ENCODE measurements at places on chromosomes 3 and 15.

DNA sequence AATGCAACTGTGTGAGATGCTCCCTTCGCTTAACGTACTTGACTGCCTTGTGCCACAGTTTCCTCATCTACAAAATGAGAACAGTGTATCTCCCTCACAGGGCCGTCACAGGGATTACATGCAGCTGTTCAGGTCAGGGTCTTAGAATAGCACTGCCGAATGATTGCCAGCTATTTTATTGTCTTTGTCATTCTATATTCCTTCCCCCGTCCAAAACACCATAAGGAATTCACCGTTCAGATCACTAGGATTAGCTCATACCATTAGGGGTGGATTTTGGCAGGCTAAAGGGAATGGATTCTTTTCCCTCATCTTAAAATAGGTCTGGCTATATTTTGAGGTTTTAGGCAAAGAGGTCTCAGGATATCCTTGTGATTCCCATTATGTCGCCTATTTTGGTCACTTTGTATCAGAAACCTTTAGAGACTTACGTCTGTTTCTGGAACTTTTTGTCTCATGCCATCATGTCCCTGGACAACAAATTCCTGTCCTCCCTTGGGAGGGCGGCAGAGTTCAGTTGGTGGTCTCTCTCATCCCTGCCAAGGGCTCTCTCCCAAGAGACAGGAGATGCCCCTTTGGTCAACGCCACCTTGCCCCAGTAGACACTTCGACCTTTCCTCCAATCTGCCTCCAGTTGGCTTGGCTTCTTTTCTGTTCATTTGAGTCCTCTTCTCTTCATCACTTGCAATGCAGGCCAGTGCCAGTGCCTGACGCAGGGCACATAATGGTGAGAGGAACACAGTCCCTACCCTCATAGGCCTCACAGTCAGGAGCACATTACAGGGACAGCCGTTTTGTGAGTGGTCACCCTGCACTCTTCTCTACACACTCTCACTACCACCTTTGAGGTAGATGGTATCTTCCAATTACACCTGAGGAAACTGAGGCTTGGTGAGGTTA lies 171.6 kb upstream of the BHLHE40 start:
- no peak for DNase-seq

DNA sequence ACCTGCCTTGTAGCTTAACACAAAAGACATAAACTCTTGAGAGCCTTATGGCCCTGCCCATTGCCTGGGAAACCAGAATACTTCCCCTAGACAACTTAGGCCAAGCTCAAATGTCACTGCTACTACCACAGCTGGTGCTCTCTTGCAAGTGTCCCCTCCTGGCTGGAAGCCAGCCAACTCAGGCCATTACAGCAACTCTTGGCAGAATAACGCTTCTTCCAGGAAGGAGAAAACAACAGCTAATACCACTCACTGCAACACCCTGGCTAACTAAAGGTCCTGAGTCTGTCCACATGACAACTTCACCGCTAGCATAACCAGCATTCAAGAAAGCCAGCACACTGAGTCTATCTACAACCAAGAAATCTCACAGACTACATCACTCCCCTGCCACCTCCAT lies 5.1 kb upstream of the B4GALT4 start:
- DNase-seq = no peak

GRCh38 chr3:101824702-101825101 lies 24.6 kb upstream of the NFKBIZ start:
- DNase-seq = no peak

- no peak for DNase-seq
Observed at GRCh38 chr3:2454865-2455264, 356.2 kb downstream of the CNTN4 start.

GRCh38 chr3:182083112-182083511 lies 371.4 kb downstream of the SOX2 start:
- no peak for DNase-seq

Data from D721Med (cell line).